Stimulated activated CD4-positive, alpha-beta T cell treated with anti-CD3 and anti-CD28 coated beads, TNF-alpha, amount 100 ng/mL, for 48 hours (primary cell): ENCODE measurements at places on chromosomes 13 and 19.

DNA sequence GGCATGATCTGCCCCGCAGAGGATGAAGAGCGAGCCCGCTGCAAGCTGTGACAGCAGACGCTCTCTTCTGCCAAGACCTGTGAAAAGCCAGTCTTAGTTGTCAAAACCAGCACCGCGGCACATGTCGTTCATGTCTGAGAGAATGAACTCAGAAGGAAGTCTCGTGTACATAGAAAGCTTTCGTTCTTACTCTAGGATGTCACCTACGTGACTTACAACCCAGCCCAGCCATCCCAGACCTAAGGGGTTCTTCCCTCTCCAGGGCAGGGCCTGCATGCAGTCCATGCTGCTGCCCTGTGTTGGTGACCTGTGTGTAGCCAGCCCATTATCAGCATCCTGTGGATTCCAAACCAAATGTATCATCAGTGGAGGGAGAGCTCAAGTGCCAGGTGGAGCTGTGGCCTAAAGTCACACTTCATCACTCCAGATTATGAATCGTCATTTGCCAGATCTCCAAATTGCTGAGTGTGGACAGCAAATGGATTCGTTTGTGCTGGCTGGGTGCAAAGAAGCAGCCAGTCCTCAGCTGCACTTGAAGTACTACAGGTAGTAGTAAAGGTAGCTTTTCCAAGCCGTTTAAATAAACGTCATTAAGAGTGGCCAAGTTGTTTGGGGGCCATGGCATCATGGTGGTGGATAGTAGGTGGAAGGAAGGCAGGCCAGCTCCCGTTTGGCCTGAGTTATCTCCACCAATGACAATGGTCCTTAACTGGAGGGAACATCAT is 73.9 kb upstream of the GPR183 start:
- no peak for DNase-seq

GRCh38 chr19:15463861-15464371 is 428 bp downstream of the RASAL3 start:
- peak; percentile 55 for DNase-seq

GRCh38 chr13:93398167-93399035 is 171.8 kb downstream of the GPC6 start:
- DNase-seq = no peak

- no peak for DNase-seq
Measured at GRCh38 chr13:114105521-114106225, 26.8 kb downstream of the RASA3 start.

DNA sequence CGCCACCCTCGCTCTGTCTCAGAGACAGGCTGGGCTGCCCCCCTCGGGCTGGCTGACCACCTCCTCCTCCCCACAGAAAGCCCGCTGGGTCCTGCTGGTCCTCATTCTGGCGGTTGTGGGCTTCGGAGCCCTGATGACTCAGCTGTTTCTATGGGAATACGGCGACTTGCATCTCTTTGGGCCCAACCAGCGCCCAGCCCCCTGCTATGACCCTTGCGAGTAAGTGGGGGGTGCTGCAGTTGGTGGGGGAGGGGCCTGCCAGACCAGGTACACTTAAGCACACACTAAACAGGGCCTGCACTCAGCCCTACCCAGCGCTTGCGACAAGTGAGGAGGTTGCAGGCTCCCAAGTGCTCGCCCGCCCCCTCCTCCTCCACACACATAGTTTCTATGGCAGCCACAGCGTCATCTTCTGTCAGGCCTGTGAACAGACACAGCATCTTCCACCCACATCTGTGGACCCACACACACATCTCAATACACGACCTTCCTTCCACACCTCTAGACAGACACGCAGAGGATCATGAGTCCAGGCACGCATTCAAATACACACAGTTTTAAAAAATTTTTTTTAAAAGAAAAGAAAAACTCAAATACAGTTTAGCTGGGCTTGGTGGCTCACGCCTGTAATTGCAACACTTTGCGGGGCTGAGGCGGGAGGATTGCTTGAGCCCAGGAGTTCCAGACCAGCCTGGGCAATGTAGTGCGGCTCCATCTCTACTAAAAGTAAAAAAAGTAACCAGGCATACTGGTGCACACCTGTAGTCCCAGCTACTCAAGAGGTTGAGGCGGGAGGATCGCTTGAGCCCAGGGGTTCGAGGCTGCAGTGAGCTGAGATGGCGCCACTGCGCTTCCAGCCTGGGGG is 18.4 kb downstream of the PLD3 start:
- DNase-seq = no peak

GRCh38 chr19:55646889-55647731 is 902 bp upstream of the CCDC106 start:
- no peak for DNase-seq

DNA sequence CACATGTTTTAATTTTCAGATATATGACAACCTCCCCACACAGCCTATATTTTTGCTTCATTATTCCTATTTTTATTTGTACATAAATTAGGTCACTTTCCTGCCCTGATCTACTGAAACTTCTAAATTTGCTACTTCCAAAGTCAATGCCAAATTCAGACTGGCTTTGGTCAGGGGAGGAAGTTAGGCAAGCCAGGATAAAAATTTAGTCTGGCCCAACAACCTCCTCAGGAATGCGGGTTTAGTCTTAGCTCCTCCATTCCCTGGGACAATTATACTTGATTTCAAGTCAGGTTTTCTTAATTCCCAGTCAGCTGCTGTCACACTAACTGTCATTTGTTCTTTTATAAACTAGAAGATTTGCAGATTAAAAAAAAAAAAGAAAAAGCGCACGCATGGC is 84.3 kb downstream of the TM9SF2 start:
- no peak for DNase-seq

GRCh38 chr13:40583738-40584137 is 82.7 kb downstream of the FOXO1 start:
- DNase-seq = no peak

DNA sequence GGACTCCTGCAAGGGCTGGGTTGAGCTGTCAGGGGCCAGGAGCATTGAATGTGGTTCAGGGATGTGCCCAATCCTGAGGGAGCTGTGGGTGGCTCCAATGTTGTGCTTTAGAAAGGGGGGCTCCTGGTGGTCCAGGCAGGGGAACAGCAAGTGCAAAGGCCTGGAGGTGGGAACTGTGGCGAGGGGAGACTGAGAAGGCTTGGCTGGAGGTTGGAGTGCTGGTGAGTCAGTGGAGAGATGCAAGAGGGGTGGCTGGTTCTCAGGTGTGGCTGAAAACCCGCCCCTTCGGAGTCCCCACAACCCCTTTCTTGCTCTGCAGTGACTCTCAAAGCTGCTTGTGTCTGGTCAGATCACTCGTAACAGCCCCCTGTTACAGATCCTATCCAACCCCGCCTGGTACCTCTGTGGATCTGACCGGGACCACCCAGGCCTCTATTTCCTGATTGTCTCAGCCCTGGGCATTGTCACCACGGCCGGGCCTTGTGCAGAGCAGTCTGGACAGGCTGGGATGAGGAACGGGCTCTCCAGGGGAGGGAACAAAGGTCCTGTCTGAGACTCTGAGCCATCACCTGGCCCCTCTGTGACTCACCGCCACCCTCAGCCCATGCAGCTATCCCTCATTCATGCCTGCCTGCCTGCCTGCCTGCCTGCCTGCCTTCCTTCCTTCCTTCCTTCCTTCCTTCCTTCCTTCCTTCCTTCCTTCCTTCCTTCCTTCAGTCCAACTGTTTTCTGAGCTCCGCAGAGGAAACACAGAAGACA is 1.4 kb upstream of the KCNN1 start:
- DNase-seq = no peak

DNA sequence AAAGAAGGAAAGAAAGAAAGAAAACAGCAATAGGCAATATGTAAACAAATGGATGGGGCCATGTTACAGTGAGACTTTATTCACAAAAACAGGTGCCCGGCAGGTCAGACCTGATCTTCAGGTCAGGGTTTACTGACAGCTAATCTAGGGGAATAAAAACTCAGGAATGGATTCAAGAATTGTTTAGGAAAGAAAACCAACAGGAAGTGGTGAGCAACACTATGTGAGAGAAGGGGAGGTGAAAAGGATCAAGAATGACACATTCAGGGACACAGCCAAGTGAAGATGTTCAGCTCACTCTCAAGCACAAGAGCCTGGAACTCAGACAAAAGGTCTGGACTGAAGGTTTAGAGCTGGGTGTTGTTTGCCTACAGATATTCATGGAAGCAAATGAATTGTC is 244.5 kb downstream of the EFNB2 start:
- no peak for DNase-seq

DNA sequence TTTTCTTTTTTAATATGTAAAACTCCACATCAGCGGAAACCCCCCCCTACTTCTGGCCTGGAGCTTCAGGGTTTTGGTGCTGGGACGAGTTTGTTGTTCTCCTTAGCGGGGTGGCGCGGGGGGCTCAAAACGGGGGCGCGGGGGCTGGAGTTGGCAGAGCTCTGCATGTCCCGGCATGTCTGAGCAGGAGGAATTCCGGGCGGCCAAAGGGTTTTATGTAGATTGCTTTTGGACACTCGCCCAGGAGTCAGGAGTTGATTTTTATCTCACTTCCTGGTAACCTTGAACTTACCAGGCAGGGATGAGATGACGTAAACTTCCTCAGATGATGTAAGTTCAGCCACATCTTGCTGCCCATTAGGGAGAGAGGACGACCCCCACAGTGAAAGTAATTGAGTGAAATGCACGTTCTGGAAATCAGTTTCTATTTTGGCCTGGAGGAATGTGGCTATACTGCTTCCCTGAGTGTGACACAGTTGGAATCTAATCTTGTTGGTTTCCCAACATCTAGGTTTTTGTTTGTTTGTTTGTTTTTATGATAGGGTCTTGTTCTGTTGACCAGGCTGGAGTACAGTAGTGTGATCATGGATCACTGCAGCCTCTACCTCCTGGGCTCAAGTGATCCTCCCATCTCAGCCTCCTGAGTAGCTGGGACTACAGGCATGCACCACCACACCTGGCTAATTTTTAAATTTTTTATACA is 21.0 kb upstream of the GDF15 start:
- DNase-seq = no peak

GRCh38 chr13:24103782-24104372 is 56.6 kb upstream of the SPATA13 start:
- DNase-seq = no peak

- no peak for DNase-seq
Measured at GRCh38 chr13:50153876-50154275, 138.6 kb downstream of the KCNRG start.

GRCh38 chr13:106480351-106480910 is 55.0 kb downstream of the EFNB2 start:
- no peak for DNase-seq

- no peak for DNase-seq
Measured at GRCh38 chr19:2478278-2478755, 2.4 kb downstream of the GADD45B start.

DNA sequence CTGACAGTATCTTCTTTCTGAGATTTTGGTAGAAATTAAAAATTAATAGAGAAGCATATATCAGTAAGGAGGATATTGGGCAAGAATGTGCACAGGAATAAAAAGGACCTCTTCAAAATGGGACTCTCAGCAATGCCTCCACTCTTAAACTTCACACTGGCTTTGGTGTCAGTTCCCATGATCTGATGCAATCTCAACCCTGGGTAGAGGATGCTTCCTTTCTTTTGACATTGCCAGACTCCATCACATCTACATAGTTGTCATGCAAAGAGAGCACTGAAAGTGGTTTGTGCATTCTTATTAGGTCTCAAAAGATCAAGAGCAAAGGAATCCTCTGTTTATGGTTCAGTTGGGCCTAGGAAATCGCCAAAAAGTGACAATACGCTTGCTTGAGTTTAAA is 26.3 kb downstream of the STARD13 start:
- DNase-seq = no peak

DNA sequence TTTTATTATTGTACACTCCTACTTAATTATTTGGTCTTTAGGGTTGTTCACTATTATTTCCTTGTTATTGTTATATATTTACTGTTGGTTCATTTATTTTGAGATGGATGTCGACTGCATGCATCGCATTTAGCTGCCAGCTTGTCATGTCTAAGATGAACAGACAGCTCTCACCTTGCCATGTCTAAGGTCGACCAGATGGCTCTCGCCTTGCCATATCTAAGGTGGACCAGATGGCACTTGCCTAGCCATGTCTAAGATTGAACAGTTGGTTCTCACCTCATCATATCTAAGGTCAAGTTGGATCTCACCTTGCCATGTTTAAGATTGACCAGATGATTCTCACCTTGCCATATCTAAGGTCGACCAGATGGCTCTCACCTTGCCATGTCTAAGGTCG is 1440.9 kb downstream of the UQCRFS1 start:
- no peak for DNase-seq

- DNase-seq = no peak
Measured at GRCh38 chr13:113472355-113473025, 18.0 kb downstream of the DCUN1D2 start.

DNA sequence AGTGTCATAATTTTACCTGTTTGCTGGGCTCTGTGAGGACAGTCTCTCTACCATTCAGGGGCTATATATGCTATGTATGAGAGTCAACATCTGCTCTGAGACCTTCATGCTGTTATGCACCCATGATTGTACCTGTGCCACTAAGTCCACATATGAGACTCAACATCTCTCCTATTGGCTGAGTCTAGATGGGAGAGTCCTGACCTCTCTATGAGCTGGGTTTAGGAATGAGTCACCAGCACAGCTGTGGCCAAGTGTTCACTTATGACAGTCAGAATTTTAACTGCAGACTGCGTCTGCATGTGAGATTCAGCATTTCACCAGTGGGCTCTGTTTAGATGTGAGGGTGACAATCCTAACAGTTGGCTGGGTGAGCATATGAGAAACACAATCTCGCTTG is 49.5 kb downstream of the ZNF729 start:
- DNase-seq = no peak

GRCh38 chr13:95745289-95745688 is 68.3 kb downstream of the DNAJC3 start:
- no peak for DNase-seq

DNA sequence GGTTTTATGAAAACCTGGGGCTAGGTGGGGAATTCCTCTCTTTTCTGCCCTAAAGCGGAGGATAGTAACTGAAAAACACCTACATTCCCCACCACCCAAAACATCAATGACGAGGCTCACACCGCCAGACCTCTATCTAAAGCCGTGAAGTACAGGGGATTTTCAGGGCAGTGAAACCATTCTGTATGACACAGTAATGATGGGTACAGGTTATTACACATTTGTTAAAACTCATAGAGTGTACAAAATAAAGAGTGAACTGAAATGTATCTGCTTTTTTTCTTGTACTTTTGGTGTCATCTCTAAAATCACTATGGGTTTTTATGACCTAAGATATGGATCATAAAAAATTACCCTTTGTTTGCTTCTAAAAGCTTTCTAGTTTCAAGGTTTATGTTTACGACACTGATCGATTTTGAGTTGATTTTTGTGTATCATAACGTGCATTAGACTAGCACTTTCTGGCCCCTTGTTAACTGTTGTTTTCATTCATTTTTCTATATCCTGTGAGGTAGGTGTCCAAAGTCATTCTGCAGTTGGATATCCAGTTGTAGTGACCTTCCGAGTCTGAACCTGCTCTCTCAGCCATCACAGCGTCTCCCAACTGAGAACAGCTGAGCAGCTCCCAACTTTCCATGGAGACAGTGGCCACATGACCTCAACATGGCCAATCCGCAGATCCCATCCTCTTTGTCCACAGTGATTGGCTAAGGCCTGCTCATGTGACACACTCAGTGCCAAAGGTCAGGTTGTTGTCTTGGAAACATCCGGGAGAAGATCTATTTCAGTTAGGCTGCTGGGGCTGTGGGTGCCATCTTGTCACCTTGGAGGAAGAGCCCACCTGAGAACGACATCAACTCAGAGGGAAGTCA is 10.3 kb downstream of the MBD3L2B start:
- DNase-seq = no peak
